ENCODE measurements at places on chromosomes 4 and X. TPM values are rescaled to one million over a fixed set of nuclear protein-coding genes. Genes with fewer than 3 reads are reported as not detected.

- DNase-seq = no peak
Observed at GRCh38 chr4:95249426-95250021, 299.2 kb downstream of the UNC5C start.

DNA sequence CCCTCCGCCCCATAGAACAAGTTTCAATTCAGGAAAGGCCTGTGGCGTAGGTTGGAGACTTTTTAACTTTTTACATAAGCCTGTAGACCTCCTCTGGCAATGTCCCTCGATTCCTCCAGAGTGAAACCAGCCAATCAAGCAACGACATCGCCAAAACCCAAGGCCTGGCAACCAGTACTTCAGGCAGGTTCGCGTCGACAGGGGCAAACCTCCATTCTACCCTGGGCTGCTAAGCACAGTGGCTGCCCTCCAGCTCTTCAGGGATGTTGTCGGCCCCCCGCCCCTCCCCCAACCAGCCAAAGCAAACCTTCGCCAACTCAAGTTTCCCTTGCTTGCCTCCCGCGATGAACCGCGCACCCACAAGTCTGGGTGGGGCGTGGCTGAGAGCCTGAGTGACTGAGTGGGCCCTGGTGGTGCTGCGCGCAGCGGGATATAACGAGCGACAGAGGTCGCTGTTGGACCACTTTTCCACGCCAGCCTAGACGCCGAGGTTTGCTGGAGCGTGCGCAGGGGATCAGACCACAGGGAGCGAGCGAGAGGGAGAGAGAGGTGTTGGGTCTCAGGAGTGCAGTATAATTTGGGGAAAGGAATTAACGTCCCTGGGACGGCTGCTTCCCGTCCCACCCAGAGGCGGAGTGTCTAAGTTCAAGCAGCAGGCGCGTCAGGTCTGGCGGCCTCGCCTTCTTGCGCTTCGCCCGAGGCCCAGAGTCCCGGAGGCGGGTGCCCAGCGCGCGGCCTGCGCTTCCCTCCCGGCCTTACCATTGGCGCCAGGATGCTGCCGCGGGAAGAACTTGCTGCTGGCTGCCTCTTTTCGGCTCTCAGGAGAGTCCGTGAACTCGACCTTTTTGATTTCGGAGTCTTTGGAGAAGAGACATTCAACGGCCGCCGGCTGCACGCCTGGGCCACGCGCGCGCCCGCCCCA is 9.0 kb upstream of the PITX2 start:
- DNase-seq = no peak

TEX13B gene
- total RNA-seq = not detected

DNA sequence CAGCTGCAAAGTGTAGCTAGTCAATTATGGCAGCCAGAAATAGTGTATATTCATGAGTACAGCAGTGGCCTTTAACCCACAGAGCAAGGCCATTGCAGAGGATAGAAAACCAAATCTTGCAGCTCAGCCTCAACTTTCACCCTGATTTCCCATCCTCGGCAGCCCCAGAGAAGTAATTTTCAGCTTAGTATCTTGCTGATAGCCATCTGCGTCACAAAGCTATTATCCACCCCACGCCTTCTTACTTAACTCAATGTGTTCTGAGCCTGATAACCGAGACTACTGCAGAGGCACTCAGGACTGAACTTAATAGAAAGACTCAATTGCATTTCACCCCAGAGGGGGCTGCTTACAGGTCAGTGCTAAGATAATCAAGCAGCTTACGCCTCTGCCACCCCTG is 174.5 kb upstream of the MAOA start:
- no peak for DNase-seq

ARR3 gene
- total RNA-seq = not detected

- DNase-seq = no peak
Observed at GRCh38 chr4:67787311-67787710, 33.1 kb upstream of the GNRHR start.
